ENCODE measurements at places on chromosomes 2 and 18.
A peak's percentile ranks its signal among the peaks of the same experiment; 100 is the strongest.

DNA sequence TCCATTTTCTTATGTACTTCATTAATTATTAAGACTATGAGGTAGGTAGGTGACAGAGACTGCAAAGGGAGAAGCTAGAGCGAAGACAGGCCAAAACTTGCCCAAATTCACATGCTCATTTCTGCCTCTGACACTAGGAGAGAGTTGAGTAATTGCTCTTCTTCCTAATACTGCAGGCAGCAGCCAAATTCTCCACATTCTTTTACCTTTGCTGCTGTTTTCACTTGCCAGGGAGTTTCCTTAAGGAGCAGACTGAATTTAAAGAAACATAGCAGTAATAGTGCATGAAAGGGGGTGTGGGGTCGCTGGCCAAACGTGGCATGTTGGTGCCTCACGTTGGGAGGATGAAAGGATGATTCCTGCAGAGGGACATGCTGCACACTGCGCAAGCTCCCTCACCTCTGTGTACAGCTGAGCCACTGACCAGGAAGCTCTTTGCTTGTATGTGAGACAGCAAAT is 12.3 kb downstream of the CRIM1 start:
- no peak for DNase-seq

GRCh38 chr2:144504218-144504641 is 15.7 kb downstream of the ZEB2 start:
- DNase-seq, result no peak

GRCh38 chr2:141791521-141791920 is 339.3 kb downstream of the LRP1B start:
- no peak for DNase-seq

GRCh38 chr2:45973426-45973825 is 322.0 kb downstream of the PRKCE start:
- DNase-seq, result no peak

DNA sequence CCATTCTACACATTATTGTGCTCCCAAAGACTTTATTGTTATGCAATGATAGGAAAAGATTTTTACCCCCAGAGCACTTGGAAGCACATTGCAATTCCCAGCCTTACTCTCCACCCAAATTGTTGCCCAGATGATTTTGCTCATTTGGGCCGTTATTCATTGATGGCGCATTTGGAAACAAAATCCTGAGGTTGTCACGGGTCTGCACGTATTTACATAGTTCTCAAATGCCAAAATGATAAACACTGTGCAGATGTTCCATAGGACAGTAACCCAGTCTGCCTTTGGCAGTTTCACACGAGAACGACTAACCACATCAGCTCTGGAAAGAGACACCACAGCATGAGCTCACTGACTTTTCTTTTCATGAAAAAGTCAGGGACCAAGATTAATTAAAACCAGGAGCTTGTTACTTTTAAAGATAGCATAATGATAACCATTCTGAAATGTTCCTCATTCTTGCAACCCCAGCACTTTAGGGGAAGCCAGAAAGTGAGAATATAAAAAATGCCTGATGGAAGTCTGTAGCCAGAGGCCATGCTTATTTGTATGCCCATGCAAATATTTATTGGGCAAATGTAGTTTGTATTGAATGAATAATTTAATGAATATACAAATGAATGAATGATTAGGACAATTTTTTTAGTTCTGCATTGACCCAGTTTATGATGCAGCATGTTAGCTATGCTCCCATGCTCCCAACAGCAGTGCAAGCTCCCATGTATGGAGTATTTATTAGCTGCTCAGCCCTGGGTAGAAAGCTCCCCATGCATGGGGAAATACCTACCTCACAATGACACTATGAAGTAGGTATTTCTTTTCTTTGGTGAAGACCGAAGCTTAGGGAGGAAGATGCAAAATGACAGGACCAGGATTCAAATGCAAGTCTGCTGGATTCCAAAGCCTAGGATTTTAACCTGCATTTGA is 84.6 kb downstream of the MAIP1 start:
- DNase-seq, result peak; percentile 55

DNA sequence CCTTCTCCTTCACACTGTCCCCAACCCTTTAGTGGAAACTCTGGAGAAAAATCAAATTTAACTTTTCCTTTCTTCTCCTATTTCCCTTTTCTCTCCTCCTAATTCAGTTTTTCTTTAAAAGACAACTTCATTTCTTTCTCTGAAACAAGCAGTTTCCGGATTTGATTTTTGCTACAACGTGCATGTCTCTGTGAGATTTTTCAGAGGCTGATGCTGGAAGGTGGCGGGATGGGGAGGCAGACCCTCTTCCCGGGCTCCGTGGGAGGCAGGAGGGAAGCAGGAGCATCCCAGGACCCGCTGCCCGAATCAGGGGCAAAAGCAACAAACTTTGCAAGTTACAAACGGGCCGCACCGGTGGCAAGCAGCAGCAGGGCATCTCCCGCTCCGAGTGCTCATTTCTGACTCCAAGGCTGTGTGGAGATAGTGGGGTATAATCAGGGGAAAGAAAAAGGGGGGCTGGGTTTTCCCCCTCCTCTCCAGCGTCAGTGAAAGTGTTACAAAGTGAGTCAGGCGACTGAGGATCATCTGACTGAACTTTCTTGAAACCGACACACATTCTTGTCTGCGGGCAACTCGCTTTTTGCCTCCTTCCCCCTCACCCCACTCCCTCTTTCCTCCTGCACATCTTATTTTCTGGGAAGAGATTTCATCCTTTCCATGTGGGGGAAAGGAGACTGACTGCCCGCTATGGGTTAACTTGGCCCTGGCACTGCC is 6.4 kb downstream of the ZEB2 start:
- no peak for DNase-seq

DNA sequence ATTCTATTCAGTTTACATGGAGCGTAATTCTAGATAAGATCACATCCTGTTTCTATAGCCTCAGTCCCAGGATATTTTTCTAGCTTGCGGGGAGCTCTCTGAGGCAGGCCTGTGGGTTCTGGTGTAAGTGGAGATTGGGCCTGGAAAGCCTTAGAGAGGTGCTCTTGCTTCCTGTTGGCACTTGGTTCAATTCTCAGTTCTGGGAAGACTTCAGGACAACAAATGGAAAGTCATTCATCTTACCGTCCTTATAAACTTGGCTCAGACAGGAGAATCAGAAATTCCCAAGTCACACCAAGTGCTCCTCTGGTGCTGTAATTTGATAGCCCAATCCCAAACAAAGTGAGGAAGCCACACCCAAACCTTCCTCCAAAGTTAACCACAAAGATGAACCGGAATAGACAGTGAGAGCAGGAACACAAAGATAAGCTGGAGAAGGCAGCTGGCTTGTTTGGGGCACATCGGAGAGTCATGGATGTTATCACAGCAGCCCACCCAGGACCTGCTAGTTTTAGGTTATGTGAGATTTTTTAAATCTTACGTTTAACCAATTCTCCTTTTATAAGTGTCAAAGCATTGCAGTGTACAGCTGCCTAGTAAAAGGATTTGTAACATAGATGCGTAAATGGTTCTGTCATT is 144.3 kb upstream of the MAP3K20 start:
- no peak for DNase-seq

DNA sequence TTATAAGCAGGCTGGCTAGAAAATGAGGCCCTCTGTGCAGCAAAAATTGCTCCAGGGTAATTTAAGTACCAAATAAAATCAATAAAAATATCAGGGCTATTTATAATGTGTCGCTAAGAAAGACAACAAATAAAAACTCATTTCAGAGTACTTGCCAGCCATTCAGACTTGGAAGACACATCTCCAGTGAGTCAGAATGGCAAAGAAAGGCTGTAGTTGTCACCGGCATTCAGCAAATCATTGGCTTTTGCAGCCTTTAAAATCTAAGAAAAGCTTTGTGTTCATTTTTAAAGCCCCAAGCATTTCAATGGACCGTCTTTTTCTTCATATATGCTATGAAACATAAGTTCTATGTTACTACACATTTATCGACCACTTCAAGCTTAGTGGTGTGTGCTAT is 141.1 kb upstream of the HNMT start:
- no peak for DNase-seq

- DNase-seq, result no peak
Observed at GRCh38 chr2:74873678-74874640, 40.0 kb downstream of the HK2 start.

DNA sequence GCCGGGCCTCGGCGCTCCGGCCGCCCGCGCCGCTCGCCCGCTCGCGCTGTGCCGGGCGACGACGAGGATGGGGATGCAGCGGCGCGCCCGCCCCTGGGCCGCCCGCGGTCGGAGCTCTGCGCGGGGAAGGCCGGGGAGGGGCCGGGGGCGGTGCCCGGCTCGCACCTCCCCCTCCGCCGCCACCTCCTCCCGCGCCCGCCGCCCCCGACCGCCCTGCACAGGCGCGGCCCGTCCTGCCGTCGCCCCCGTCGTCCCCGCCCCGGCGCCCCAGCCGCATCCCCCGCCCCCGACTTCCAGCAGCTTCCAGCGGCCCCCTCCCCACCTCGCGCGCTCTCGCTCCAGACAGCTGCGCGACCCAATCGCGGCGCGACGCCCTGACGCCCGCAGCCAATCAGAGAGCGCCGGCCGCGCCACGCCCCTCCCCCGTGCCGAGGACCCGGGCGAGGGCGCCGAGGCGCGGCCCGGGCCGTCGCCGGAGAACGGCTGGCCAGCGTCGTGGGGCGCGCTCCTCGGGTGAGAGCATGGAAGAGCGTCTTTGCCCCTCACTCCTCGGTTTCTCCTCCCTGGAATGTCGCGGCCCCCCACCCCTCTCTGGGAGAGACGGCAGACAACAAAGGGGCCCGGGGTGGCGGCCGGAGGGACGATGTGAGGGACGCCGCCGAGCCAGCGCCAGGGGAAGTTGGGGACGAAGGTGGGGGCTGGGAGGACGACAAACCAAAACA is at the start of gene MBOAT2:
TSS of gene MBOAT2 (minus strand) at position 69 of the 722 bp plus-strand sequence. CDS start 70 bp downstream, outside the sequence.
- peak; percentile 76 for DNase-seq

GRCh38 chr2:218129458-218130135 is 3.8 kb downstream of the CXCR2 start:
- no peak for DNase-seq

DNA sequence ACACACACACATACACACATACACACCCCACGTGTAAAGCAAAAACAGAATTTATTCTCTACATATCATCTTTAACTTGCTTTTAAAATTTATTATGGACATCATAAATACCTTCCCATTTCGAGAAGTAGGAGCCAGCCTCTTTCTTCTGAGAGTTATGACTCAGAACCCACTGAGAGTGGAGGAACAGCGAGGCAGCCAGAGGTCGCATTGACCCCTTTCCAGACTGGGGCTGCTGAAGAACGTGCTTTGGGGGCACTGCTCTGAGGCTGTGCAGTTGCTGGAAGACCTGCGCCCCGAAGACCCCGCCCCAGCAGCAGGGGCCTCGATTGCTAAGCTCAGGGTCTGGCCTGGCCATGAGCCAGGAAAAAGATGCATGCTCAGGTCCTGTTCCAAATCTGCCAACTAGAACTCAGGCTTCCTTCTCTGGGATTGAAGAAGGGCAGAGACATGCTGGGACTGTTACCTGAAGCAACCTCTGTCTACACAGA is 133.8 kb upstream of the TWIST2 start:
- no peak for DNase-seq

DNA sequence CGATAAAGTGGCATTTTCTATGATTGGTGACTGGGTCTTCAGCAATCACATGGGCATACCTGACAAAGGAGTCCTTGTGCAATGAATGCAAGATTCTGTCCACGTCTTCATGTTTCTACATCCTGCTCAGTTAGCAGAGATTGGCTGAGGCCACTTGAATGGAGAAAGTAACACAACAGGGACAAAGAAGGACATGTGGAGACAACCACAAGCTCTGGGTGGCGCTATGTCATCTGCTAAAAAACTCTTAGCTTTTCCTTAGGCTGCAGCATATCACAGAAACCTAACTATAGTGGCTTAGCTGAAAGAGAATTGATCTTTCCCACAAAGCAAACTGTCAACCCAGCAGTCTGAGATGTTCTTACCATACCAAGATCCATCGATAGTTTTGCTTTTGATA is 1109.7 kb downstream of the SOCS6 start:
- DNase-seq, result no peak

GRCh38 chr18:44098551-44099098 is 582.1 kb upstream of the SETBP1 start:
- no peak for DNase-seq

DNA sequence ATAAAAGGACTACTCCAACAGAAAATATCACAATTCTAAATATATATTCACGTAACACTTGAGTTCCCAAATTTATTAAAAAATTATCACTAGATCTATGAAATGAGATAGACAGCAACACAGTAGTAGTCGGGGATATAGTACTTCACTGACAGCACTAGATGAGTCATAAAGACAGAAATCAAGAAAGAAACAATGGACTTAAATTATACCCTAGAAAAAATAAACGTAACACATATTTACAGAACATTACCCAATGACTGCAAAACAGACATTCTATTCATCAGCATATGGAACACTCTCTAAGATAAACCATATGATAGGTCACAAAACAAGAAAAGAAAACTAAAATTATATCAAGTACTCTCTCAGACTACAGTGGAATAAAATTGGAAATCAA is 429.4 kb downstream of the MBD2 start:
- DNase-seq, result no peak

GRCh38 chr18:50372743-50373142 is 2.1 kb upstream of the SKA1 start:
- DNase-seq, result no peak

DNA sequence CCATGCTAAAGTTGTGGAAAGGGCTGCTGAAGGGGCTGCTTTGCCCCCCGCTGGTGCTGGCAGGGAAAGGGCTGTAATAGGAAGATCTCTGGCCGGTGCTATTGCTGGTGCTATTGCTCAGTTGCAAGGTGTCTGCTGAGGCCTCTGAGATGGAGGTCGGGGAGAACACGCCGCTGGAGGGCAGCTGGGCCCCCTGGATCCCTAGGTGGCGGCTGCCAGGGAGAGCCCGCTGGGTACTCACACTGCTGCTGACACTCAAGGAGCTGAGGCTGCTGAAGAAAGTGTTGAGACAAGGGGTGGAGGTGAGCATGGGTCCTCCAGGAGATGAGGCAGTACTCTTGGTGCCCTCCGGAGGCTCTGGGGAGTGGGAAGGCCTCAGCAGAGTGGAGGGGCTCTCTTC is 4.2 kb downstream of the FOXI3 start:
- DNase-seq, result no peak

DNA sequence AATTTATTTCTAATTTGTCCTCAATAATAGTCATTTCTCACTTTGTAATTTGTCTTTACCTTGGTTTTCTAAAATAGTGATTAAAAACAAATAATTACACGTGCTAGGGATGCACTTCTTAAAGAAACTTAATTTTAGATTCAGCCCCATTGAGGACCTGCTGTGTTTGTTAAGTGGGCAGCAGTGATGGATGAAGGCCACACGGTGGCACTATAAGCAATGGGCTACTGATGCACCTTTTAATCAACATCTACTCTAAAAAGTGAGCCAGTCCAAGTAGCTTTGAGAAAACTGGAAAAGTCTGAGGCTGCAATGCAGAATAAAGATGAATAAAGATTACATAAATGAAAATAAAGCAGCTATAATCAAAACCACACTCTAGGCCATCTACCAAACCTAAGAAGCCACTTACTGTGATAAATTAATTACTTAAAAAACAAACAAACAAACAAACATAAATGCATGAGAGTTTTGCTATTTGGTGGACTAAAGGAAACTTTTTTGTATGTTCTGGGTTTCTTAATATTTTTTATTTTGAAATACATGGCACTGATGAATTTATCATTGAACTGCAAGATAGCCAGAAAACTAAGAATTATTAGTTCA is 89.3 kb downstream of the PDE11A start:
- no peak for DNase-seq

GRCh38 chr18:26646901-26647300 is 98.5 kb upstream of the KCTD1 start:
- DNase-seq, result no peak

- DNase-seq, result no peak
Observed at GRCh38 chr2:226664140-226664539, 135.5 kb downstream of the IRS1 start.

All from urinary bladder (tissue), 4 donors.